CD8-positive, alpha-beta T cell (primary cell): ENCODE measurements at places on chromosomes 4 and X.

GRCh38 chr4:151690876-151691275 is 69.9 kb downstream of the GATB start:
- DNase-seq: no peak

DNA sequence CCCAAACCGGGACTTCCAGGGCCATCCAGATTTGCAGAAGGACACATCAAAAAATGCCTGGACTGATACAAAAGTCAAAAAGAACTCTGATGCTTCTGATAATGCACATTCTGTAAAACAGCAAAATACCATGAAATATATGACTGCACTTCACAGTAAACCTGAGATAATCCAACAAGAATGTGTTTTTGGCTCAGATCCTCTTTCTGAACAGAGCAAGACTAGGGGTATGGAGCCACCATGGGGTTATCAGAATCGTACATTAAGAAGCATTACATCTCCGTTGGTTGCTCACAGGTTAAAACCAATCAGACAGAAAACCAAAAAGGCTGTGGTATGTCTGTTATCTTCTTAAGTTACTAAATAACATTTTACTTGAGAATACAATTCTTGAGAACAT is 9.2 kb downstream of the PLK4 start:
- no peak for DNase-seq

- DNase-seq: no peak
Measured at GRCh38 chrX:40632199-40632598, 9.0 kb downstream of the MPC1L start.

GRCh38 chrX:6225288-6225910 is 3.3 kb downstream of the NLGN4X start:
- DNase-seq: peak; percentile 6

DNA sequence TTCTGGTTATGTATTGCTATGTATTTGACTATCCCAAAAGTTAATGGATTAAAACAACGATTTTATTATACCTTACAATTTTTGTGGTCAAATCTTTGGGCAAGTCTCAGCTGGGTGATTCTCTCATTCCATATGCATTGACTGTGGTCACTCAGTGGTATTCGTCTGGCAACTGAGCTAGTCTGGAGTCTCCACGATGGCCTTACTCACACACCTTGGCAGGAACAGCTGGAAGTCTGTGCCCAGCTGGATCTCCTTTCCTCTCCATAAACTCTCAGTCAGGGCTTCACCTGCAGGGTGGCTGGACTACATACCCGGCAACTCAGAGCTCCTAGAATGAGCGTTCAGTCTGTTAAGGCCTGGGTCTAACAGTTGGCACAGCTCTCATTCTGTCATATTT is 141.1 kb upstream of the WDFY3 start:
- DNase-seq: no peak

DNA sequence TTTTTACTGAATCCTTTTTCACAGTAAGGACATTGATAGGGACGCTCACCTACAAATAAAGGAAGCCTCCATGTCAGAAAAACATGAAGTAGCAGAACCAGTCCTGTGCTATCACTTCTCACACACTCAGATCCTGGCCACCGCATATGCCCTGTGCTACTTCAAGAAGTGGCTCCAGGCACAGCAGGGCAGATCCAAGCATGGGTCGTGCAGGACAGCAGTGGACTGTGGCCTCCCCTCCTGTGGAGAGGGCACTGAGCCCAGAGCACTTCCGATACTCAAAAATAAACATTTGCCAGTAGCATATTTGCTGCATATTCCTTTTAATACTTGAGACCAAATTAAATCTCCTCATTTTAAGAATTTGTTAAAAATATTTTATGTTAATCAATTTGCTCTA is 167.9 kb downstream of the PRDM5 start:
- no peak for DNase-seq

GRCh38 chr4:43457866-43458265 is 565.4 kb downstream of the GRXCR1 start:
- no peak for DNase-seq

DNA sequence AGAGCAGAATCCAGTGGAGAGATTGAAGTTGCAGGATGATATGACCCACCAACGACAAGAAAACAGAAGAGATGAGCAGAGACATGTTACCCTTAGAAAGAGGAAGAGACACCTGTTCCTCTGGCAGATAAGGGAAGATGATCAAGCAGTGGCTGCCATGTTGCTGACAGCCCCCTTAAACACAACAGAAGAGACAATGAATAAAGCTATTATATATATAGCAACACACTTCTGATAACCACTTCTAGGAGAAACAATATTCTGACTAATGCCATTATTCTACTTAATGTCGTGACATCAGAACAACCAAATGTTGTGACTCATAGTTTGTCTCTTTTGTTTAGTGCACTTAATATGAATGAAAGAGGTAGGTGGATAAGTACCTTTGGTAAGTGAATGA is 44.9 kb downstream of the SH3RF1 start:
- no peak for DNase-seq

DNA sequence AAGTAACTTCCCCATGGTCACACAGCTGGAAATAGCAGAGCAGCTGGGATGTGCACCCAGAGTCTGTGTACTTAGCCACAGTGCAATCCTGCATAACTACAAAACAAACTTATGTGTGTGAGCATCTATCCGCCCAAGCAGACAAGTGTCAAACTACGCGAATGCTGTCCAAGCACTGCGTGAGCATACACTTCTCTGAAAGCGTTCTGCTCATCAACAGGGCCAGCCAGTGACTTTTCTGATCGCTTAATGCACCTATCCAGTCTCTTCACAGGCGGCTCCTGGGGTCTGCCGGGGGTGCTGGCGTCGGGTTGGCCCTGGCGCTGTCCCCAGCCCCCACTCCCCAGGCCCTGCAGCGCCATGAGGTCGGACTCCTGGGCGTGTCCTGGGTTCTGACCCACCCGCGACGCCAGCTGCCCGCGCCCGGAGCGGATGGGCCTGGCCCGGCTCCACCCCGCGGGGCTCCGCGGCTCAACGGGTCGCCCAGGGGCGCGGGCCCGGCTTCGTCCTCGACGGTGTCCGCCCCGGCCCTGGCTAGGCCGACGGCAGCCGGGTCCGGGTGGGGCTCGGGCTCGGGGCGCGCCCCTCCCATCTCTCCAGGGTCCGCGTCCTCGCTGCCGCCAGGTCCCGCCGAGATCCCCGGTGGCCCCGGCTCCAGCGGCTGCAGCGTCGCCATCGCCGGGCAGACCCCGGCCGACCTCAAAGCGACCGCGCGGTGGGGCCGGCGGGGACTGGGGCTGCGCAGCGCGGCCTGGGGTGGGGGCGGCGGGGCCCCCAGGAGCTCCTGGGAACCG is 1.3 kb upstream of the ZNF141 start:
- no peak for DNase-seq

DNA sequence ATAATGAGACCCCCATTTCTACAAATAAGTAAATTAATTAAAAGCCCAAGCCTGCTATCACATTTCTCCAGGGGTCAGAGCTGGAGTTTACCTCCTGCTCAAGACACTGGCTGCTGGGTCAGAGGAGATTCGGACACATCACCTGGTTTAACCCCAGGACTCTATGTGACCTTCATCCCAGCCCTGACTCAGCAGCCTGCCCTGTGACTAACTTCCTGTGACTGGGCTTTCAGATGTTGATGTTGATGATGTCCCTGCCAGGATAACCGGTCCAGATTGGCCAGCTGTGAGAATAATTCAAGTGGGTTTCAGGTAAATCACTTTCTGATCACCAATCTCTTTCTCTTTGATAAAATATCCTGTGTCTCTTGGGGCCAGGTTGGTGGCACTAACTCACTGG is 102.4 kb upstream of the MAML3 start:
- no peak for DNase-seq

DNA sequence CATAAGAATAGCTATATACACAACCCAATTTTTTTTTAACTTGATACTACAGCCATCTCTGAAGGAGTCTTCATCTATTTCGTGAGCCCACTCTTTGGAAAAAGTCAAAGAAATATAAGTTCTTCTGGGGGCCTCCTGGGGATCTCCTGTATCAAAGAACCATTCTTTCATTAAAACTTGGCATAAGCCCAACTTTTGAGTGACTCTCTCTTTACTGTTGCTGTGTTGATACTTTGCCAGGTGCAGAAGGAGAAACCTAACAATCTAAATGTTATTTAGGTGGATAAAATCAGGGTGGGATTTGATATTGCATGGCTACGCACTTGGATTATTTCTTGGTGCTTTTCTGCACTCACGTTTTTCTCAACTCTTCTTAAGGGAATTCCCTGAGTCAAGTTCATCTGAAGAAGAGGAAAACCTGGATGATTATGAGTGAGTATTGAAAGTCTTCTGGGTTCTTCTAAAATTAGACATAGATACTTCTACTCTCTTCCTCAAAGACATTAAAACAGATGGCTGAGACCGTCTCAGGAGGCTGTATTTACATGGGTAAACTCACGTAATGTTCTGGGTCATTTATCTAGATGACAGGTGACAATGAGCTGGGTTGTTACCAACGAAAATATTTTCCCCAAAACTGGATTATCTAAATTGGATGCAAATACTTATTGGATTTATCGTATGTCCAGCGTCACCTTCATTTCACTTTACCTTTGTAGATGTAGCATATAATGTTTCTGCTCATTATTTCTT is 25.2 kb downstream of the BMX start:
- DNase-seq: no peak

DNA sequence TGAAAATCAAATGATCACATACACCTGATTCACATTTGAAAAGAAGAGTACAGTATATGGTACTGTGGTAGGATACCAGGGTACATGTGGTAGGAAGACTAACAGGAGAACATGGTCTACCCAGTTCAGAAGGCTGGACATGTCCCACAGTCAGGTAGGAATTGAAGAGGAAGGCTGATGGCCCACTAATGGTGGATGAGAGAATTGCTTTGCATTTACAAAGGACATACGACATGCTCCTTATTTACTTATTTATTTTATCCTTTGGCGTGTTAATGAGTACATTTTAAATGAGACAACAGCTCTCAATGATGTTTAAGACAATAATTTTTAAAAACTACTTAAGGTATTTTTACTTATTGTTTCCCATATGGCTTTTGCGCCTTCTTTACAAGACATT is 106.7 kb upstream of the BMP2K start:
- DNase-seq: no peak

- peak; percentile 53 for DNase-seq
Measured at GRCh38 chr4:110165382-110166286, 32.8 kb downstream of the ELOVL6 start.

GRCh38 chrX:53211391-53211978 is 13.5 kb downstream of the KDM5C start:
- DNase-seq: no peak

DNA sequence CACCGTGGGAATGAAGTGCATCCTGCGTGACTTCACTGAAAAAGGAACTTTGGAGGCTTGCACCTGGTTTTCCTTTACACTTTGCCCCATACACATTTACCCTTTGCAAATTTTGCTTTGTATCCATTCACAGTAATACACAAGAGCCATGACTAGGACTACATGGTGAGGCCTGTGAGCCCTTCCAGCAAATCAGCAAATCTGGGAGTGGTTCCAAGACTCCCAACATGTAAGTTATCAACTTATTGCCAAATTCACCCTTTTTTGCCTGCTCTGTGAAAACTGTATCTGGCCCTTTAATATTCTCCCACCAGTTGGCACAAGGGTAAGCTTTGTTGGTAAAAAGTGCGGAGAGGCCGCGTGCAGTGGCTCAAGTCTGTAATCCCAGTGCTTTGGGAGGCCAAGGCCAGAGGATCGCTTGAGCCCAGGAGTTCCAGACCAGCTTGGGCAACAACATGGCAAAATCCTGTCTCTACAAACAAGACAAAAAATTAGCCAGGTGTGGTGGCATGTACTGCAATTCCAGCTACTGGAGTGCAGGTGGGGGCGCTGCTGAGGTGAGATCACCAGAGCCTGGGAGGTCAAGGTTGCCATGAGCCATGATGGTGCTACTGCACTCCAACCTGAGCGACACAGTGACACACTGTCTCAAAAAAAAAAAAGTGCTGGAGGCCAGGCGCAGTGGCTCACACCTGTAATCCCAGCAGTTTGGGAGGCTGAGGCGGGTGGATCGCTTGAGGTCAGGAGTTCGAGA is 5.0 kb downstream of the PRMT9 start:
- no peak for DNase-seq

GRCh38 chrX:43644124-43644701 is 11.9 kb upstream of the MAOA start:
- DNase-seq: no peak

GRCh38 chrX:118373538-118373937 is 27.6 kb downstream of the WDR44 start:
- no peak for DNase-seq

GRCh38 chrX:19805046-19805690 is 82.2 kb downstream of the SH3KBP1 start:
- peak; percentile 56 for DNase-seq

GRCh38 chr4:102439236-102439614 is 61.9 kb upstream of the NFKB1 start:
- DNase-seq: no peak

GRCh38 chr4:40927074-40927473 is 177.3 kb downstream of the NSUN7 start:
- no peak for DNase-seq

DNA sequence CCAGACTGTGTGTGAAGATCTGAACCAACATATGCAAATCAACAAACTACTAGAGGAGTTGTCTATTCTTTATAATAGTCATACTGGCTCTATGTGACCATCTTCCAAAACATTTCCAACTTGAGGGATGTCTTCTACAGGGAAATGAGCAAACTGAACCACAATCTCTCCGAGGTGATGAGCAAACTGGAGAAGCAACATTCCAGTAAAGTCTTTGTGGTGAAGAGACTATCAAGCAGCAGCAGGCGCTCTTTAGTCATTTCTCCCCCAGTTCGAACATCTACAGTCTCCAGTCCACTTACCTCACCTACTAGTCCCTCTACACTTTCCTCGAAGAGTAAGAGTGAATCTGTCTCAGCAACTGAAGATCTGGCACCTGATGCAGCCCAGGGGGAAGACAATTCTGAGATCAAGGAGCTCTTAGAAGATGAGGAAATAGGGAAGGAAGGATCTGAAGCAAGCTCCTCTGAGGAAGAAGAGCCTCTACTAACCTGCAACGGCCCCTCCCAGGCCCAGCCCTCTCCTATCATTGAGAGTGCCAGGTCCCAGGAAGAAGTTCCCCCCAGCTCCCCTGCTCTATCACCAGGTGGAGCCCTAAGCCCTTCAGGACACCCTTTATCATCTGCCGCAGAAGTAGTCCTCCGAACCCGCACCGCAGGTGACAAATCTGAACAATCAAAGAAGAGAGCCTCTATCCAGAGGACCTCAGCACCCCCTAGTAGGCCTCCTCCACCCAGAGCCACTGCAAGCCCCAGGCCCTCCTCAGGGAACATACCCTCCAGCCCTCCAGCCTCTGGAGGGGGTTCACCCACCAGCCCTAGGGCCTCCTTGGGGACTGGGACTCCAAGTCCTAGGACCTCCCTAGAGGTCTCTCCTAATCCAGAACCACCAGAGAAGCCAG is 98.1 kb downstream of the HNRNPD start:
- DNase-seq: no peak

- no peak for DNase-seq
Measured at GRCh38 chr4:80069108-80069836, 3.8 kb downstream of the ANTXR2 start.

- DNase-seq: no peak
Measured at GRCh38 chrX:41335958-41336331, 2.0 kb downstream of the DDX3X start.

DNA sequence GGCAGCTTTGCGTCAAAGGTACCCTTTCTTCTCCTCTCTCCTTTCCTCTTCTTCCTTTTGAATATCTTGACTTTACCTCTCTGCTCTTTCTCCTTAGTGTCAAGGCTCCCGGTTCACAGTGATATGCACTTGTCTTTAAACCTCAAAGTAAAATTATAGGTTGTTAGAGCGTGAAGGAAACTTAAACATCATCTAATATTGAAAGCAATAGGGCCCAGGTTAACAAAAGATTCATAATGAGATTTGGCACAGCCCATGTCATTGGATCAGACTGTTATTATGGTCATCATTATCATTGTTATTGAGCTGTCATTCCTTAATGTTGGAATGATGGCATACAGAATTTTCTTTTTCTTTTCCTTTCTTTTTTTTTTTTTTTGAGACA is 32.5 kb downstream of the FTHL17 start:
- DNase-seq: no peak
